Endothelial cell (in vitro differentiated cells): ENCODE measurements at places on chromosomes 3 and 15.

GRCh38 chr15:62051166-62051565 is 9.1 kb downstream of the VPS13C start:
- no peak for DNase-seq

- DNase-seq = no peak
These were observed 66.6 kb downstream of the IL20RB start for GRCh38 chr3:137024348-137024747.

GRCh38 chr3:123610331-123610730 is 25.5 kb upstream of the HACD2 start:
- DNase-seq = no peak

- DNase-seq = no peak
These were observed 20.7 kb upstream of the GSK3B start for GRCh38 chr3:120114981-120115380.

GRCh38 chr15:93109336-93110102 is 20.5 kb upstream of the RGMA start:
- DNase-seq = no peak

DNA sequence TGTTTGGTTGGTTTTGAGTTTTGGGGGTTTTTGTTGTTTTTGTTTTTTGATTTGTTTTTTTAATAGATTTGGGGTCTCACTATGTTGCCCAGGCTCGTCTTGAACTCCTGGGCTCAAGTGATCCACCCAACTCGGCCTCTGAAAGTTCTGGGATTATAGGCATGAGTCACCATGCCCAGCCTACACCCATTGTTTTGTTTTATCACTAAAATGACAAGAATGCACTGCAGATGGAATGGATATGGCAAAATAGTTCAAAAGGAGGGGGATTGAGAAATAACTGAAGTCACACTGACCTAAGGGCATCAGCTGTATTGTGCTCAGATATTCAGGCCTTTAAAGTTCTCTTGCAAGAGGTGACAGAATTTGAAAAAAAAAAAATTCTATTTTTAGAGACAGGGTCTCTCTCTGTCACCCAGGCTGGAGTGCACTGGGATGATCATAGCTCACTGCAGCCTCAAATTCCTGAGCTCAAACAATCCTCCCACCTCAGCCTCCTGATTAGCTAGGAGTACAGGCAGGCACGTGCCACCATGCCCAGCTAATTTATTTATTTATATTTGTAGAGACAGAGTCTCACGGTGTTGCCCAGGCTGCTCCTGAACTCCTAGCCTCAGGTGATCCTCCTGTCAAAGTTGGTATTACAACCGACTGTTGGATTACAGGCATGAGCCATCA is 4.4 kb upstream of the RASA2 start:
- DNase-seq = no peak

DNA sequence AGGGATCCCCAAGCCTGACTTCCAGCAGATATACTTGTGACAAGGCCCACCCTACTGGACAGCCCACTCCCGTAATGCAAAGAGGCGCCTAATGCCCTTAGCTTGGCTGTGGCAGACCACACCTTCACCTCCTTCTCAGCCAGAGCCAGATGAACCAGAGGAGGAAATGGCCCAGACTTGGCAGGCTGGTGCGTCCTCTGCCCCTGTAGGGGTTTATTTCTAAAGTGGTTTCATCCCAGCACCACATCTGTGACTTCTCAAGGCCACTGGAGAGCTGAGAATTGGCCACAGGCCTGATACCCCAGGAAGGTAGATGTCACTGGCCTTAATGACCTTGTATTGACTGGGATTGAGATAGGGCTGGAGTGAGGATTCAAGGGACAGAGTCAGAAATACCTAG is 29.5 kb downstream of the BOC start:
- DNase-seq = no peak

DNA sequence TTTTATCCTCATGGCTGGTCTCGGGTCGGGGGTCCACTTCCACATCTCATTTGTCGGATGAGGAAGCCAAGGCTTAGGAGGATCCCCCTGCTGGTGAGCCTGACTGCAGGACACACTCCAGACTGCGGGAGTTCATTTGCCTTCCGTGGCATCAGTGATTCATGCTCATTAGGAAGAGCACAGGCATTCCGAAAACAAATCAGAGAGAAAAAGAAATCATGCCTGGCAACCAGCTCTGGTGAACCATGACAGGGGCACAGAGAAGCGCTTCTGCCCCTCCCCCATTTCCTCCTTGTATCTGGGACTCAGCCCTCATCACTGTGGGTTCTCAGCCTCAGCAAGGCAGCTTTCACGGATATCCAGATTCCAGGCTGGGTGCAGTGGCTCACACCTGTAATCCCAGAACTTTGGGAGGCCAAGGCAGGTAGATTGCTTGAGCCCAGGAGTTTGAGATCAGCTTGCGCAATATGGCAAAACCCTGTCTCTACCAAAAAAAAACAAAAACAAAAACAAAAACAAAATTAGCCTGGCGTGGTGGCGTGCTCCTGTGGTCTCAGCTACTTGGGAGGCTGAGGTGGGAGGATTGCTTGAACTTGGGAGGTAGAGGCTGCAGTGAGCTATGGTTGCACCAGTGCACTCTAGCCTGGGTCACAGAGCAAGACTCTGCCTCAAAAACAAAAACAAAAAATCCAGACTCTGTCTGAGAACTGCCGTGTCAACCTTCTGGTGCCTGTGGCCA is 28.4 kb downstream of the IRAK2 start:
- peak; percentile 18 for DNase-seq

DNA sequence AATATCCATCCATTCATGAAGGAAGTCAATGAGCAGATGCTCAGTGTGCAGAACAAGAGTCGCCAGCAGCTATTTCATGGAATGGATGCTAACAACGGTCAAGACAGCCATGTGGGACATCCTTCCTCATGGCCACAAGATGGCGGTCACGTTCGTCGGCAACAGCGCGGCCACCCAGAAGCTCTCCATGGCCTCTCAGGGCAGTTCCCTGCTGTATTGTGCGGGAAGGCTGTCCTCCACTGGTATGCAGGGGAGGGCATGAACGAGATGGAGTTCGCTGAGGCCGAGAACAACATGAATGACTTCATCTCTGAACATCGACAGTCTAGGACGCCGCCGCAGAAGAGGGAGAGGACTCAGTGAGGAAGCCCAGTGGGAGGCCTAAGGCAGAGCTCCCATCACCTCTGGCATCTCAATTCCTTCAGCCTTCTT is 208.3 kb downstream of the TJP1 start:
- DNase-seq = no peak

- DNase-seq = no peak
These were observed 9.5 kb downstream of the WNT5A start for GRCh38 chr3:55477306-55478303.

- no peak for DNase-seq
These were observed 36.3 kb downstream of the APBA2 start for GRCh38 chr15:28921919-28922706.

- DNase-seq = no peak
These were observed 198.7 kb downstream of the RORA start for GRCh38 chr15:61030451-61030850.

DNA sequence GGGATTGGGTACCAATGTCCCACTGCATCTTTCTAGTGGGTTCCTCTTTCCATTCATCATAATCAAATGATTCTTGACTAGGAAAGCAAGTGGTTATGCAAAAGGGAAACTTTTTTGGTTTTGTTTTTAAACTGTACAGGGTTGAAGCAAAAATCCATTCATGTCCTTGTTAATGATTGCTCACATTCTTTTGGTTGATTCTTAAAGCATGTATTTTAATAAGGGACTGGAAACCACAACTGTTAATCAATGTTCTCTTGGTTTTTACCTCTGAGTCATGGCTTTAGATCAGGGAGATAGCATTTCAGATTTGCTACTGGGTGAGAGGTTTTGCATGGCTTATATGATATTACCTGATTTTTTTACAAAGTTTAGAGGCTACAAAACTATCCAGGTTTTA is 371.7 kb upstream of the RGMA start:
- no peak for DNase-seq

- no peak for DNase-seq
These were observed 35.2 kb downstream of the CADM2 start for GRCh38 chr3:84993956-84994355.

DNA sequence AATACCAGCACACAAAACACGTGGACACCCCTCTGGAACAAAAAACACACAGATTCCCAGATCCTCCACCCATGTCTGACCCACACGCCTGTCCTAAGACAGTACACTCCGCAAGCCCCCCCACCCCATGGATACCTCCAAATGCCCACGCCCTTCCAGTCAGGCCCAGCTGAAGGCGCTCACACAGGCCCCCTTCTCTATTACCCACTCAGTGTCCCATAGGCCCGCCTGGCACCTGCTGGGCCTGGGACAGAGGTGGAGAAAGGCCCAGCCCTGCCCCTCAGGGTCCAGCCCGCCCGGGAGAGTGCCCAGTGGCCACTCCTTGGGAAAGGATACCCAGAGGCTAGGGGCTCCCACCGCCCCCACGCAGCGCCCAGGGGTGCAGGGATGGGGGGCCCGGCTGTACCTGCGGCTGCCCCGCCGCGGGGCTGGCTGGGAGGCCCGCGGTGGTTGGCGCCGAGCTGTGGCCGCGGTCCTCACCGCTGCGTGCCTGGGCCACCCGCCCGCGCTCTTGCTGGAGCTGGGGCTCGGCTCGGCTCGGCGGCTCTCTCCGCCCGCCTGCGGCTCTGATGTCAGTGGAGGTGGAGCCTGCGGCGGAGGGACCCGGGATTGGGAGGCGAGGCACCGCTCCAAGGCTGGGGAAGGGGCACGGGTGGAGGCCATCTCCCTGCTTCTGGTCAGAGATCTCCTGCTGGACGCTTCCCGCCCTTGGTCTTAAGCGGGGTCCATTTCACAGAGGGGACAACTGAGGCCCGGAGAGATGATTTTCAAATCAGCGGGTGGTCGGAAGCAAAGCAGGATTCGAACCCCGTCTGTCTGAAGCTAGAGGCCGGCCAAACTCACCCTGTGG is at the start of gene CAMK1:
TSS of gene CAMK1 (minus strand) at position 522 of the 850 bp plus-strand sequence. CDS start 2,198 bp downstream, outside the sequence.
- peak; percentile 70 for DNase-seq

DNA sequence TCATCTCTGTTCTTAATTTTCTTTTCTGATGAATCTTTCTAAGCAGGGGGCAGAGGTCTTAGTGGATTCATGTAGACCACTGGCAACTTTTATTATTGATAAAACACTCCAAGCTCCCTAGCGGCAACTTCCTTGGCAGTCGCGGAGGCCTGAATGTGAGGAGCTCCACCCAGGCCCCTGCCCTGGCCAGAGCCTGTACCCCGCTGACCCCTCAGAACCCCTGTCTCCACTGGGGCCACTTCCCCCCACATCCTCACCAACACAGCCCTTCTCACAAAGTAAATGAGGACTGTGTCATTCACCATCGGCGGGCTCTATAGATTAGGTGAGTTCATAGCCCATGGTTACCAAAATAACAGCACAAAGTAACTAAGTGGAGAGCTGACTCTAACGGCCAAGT is 111.6 kb downstream of the TPRA1 start:
- DNase-seq = no peak

DNA sequence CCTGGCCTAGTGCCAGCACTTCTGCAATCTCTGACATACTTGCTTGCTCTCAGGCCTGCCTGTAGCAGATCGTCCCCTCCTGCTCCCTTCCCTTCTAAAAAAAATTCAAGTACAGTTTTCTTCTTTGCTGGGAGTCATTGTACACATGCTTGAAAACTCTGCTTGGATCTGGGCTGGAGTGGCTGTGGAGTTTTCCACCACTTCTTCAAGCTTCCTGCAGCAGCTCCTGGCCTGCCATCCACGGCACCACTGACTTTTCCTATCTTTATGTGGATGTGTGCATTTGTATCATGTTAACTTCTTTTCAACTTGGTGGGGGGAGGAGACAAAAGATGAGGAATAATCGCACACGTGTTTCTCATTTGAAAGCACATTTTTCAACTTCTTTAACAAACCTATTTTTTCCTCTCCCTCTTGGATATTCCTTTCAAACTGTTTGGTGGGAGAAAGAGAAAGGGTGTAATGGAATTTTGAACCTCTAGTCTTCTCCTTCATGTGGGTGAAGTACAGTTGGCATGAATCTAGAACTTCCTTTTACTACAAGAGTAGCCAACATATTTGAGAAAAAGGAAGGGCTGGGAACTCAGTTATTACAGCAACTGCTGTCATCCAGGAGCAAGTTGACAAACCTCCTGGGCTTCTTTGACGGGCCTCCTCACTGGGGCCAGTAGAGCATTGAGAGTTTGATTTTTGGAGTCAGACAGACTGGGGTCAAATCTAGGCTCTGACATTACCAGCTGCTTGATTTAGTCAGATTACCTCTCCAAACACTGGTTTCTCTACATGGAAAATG is 61.2 kb upstream of the LRTM1 start:
- no peak for DNase-seq

- DNase-seq = no peak
These were observed 35.9 kb downstream of the PRKCI start for GRCh38 chr3:170258105-170258487.

DNA sequence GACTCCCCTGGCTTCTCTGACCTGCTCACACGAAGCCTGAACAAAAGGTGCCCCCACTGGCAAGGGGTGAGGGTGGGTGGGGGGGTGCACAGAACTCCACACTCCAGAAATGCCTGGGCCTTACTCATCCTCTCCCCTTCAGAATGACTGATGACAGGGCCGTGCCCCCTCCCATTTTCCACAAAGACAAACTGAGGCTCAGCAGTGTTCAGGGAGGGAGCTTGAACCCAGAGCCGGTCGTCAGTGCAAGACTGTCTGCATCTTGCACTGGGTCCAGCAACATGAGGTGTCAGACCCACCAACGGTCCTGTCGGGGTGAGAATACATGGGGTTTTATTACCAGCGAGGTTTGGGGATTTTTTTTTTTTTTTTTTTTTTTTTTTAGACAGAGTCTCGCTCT is 15.3 kb downstream of the IGDCC3 start:
- no peak for DNase-seq

DNA sequence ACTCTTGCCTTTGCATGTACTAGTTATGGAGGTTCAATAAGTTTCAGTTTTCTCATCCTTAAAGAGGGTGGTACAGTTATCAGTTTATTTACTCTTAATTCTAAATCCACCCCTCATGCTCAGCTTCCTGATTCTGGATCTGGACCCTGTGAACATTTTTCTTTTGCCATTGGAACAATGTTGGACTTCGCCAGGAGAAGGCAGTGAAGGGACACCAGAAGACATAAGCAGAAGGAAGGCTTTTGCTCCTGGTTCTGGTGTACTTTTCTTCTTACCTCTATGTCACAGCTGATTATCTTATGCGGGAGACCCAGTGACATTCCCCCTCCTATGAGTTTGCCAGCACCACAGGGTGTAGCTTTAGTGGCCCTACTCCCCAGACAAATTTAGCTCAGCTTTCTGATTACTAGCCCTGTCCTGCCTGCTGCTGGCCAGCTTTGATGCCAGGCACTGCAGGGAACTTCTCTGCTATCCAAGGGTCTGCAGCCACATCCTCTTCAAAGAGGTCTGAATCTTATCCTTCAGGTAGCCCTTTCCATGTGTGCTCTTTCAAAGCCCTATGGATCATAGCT is 466.3 kb upstream of the EPHA3 start:
- no peak for DNase-seq

- no peak for DNase-seq
These were observed 20.0 kb downstream of the BOC start for GRCh38 chr3:113231391-113231790.

- DNase-seq = no peak
These were observed 198.6 kb downstream of the KLF13 start for GRCh38 chr15:31525185-31525695.
